ENCODE measurements at places on chromosomes 11 and 22. TPM values are rescaled to one million over a fixed set of nuclear protein-coding genes. Genes with fewer than 3 reads are reported as not detected.

Gene MPEG1
- 6.0 TPM for polyA plus RNA-seq

Gene ABTB2
- polyA plus RNA-seq: 6.4 TPM

Gene HSPB2
- 1.8 TPM for polyA plus RNA-seq

Gene OR4C3
- not detected for polyA plus RNA-seq

DNA sequence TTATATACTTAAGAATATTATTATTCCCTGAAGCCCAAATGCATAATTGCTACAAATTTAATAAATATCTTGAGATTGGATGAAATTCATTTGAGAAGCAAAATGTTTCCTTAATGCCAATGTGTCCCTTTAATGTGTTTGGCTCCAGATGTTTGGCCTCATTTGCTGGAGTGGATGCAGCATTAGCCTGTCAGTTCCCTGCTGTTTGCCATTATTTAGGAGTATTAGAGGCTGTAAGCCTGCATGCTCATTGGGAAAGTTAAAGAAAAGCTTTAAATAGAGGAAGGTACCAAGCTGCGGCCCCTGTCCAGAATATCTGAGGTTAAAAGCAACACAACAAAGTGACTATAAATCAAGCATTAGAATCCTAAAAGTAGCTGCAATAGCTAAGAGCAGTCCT lies 54.8 kb upstream of the PITPNB start:
- DNase-seq: no peak

DNA sequence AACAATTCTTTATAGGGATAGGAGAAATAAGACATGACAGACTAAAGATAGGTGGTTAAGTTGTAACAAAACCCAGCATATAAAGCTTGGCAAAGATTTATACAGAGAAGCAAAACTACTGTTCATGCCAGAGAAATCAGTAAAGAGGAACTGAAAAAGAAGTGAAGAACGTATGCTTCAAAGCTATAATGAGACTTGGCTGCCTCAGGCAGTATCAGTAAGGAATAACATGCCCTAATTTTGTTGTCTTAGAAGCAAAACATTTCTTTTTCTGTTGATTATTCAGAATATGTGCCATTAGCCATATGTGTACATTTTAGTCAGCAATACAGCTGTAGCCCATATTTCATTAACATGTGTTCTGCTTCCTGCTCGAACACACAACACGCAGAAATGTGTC lies 403.2 kb downstream of the NELL1 start:
- DNase-seq: no peak

DNA sequence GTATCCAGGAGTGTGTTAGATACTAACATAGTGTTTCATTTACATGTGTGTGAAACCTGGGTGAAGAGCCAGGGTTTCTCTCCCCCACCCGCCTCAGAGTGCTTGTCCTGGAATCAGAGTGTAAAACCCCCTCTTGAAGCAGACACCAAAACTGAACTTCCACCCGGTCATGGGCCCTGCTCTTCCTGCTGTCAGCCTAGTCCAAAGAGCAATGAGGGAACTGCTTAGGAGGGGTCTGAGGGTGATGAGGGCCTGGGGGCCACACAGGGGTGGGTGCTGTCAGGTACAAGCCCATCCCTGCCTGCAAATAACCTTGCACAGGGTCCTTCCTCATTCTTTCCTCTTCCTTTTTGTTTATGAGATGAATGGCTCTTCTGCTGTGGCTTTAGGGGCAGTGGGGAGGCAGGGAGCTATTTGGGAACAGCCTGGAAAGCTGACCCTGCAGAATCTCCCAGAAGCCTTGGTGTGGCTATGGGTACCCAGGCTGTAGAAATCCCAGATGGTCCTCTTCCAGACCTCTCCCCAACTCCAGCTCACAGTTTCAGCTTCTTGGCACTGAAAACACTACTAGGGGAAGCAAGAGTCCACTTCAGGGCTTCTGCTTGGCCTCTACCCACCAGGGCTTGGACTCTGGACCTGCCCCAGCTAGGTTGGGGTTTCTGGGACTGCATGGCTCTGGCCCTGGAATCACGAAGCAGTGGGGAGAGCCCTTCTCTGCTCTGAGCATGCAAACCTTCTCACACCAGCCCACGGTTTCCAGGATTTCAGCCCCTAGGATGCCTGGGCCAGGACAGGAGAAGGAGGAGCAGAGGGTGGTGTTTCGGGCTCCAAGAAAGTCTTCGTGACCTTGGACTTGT lies 8.5 kb downstream of the BATF2 start:
- DNase-seq: no peak

- no peak for DNase-seq
Observed at GRCh38 chr11:69947059-69947792, 128.0 kb upstream of the FGF3 start.

DNA sequence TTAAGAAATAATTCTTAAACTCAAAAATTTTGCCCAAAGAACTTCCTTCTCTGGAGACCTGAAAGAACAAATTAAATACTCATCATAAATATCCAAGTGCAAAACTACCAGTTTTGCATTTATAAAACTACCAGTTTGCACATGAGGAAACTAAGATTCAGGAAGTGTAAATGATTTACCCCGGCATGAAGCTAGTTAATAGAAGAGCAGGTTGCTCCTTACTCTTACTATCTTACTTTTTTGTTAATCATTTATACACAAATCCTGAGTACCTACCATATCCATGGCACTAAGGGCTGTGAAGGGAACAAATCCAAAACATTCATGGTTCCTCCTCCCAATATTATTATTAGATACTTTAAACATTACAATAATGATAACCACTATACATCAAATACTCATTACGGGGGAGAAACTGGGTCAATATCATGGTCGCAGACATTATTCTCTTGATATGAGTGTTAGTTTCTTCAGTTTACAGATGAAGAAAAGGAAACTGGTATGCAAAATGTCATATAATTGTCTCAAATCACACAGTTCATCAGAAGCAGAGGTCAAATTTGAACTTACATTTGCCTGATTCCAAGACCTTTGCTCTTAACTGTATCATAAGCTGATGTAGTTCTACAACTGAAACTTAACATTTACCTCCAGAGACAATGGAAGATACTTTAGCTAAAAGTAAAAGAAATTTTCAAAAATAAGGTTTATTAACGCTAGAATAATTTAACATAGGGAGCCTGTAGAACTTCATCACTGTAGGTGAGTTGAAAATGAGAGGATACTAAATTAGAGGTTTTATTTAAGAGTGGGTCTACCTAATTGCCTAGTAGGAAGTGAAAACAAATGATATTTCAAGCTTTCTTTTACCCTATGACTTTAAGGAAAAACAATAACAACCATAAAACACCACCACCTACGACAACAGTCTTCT lies 74.5 kb downstream of the FAM76B start:
- no peak for DNase-seq

GRCh38 chr11:110027627-110028371 lies 65.4 kb upstream of the ZC3H12C start:
- DNase-seq: no peak

DNA sequence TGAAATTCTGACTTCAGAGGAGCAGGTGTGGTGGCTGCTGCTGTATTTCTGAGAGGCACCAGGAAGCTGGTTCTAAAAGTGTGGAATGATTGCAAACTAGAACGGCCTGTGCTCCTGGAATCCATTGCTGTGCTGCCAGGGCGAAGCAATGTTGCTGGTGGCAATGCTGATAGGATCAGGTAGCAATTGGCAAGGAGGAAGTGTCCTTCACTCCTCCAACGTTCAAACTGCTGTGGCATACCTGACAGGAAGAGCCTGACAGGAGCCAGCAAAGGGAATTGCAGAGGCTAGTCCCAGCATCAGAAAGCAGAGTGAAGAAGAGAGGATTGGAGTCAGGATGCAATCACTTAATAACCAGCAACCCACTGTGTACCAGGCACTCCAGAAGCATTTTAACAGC lies 118.2 kb downstream of the FAR1 start:
- no peak for DNase-seq

- DNase-seq: no peak
Observed at GRCh38 chr11:128530118-128531074, 57.0 kb downstream of the ETS1 start.

DNA sequence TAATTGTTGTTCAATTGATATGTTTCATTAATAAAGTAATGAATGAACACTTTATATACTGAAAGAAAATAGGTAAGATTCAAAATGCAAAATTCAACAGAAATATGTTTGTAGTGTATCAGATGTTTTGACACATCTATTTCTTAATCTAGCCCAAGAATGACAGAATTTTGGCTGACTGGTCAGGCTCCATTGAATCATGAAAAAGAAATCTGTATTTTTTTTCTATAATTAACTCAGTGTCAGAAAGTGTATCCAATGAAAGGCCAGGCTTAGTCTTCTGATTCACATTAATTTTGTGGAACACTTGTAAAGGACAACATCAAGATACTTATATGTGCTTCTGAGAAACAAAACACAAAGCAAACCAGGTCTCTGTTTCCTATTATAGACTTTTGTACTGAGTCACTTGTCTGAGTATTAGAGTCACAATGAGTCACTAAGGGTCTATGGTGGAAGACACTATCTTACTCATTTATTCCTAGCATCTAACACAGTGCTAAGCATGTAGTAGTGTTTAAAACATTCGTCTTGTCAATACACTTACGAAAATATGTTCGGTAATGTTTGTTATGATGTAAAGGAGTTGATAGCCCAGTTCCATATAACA lies 297.7 kb upstream of the CCDC90B start:
- no peak for DNase-seq

DNA sequence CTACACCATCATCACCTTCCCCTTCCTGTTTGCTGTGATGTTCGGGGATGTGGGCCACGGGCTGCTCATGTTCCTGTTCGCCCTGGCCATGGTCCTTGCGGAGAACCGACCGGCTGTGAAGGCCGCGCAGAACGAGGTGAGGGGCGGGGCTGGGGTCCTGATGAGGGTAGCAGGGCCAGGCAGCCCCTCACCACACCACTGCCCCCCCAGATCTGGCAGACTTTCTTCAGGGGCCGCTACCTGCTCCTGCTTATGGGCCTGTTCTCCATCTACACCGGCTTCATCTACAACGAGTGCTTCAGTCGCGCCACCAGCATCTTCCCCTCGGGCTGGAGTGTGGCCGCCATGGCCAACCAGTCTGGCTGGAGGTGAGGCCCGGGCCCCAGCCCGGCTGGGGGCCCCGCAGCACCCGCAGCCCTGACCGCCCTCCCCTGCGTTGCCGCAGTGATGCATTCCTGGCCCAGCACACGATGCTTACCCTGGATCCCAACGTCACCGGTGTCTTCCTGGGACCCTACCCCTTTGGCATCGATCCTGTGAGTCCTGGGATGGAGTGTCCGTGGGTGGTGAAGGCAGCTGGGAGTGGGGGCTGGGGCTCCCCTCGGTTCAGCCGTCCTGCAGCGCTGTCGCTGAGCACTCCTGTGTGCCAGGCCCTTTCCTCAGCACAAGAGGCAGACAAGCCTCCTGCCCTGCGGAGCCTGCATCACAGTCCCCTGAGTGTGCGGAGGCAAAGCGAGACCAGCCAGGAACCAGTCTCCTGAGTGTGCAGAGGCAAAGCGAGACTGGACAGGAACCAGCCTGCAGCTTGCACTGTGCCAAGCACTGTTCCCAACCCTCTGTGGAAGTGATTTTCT lies 8.8 kb downstream of the TCIRG1 start:
- no peak for DNase-seq

DNA sequence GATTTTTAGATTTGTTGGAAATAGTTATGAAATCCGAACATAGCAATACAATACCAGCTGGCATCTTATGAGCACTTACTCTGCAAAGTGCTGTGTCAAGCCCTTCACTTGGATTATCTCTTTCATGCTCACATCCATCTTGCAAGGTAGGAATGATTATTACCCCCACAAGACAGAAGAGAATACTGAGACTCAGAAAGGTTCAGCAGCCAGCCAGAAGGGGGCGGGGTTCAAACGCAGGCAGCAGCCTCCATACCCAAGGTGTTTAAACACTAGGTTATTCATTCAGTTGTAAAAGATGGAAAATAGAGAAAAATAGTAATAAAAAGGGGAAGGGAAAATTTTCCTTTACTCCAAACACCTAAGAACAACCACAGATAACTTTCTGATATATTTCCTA lies 158.5 kb downstream of the CCDC34 start:
- no peak for DNase-seq

GRCh38 chr22:19905347-19906276 lies 36.0 kb upstream of the COMT start:
- no peak for DNase-seq

GRCh38 chr11:98358551-98358950 lies 662.2 kb upstream of the CNTN5 start:
- DNase-seq: no peak

- DNase-seq: no peak
Observed at GRCh38 chr22:19148417-19149046, 1.6 kb downstream of the GSC2 start.

- DNase-seq: no peak
Observed at GRCh38 chr22:33023153-33023827, 34.9 kb downstream of the SYN3 start.

GRCh38 chr11:15714641-15715399 lies 600.1 kb downstream of the INSC start:
- DNase-seq: no peak

Measured in left renal cortex interstitium (tissue), 4 donors.